NCI-H2227 treated with DMSO at 0.1 percent for 48 hours (cell line): ENCODE measurements at places on chromosomes 3 and 15.

DNA sequence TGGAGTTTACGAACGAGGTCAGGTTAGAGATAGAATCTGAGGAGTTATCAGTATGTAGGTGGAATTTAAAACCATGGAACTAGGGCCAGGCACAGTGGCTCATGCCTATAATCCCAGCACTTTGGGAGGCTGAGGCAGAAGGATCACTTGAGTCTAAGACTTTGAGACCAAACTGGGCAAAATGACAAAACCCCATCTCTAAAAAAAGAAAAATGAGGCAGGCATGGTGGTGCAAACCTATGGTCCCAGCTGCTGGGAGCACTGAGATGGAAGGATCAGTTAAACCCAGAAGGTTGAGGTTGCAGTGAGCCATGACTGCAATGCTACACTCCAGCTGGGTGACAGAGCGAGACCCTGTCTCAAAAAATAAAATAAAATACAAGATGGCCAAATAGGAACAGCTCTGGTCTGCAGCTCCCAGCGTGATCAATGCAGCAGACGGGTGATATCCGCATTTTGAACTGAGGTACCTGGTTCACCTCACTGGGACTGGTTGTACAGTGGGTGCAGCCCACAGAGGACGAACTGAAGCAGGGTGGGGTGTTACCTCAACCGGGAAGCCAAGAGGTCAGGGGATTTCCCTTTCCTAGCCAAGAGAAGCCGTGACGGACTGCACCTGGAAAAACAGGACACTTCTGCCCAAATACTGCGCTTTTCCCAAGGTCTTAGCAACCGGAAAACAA lies 33.3 kb downstream of the ZMAT3 start:
- DNase-seq = no peak

DNA sequence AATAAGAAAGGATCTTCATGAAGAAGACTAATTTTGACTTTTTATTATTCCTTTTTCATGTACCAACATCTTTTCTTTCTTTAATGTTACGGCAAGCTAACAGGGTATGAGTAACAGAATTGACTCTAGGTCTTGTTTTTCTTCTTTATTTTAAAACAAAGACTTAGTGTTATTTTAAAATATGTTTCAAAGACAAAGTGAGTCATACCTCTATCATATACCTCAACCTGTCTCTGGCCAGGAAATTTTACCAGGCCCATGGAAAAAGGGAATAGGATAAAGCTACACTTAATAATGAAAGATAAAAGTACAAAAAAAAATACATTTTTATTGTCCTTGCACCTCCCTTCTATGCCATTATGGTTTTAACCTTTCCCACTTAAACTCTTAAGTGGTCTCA lies 57.4 kb downstream of the ZNF148 start:
- no peak for DNase-seq

DNA sequence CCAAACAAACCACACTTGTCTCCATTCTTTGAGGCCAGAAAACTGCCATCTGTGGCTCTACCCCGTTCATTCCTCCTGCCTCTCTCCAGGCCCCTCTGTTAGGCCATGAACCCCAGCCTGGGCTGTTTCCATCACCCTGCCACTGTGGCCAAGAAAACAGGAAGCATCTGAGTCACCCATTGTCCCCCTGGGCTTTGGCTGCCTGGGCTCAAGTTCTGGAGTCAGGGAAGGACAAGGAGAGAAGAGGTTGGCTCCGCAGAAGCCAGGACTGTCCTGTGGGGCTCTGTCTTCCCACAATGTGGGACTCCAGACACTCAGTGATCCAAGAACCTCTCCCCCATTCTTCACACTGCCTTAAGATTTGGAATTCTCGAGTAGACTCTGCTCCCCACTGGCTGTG lies 14.8 kb upstream of the LCTL start:
- DNase-seq = no peak

DNA sequence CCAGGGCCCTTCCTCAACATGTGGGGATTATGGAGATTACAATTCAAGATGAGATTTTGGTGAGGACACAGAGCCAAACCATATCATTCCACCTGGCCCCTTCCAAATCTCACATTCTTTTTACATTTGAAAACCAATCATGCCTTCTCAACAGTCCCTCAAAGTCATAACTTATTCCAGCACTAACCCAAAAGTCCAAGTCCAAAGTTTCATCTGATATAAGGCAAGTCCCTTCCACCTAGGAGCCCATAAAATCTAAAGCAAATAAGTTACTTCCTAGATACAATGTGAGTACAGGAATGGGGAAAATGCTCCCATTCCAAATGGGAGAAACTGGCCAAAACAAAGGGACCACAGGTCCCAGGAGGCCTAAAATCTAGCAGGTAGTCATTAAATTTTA lies 309.5 kb upstream of the SLITRK3 start:
- DNase-seq = no peak

- no peak for DNase-seq
These were observed 119.5 kb upstream of the PRICKLE2 start for GRCh38 chr3:64344721-64345207.

DNA sequence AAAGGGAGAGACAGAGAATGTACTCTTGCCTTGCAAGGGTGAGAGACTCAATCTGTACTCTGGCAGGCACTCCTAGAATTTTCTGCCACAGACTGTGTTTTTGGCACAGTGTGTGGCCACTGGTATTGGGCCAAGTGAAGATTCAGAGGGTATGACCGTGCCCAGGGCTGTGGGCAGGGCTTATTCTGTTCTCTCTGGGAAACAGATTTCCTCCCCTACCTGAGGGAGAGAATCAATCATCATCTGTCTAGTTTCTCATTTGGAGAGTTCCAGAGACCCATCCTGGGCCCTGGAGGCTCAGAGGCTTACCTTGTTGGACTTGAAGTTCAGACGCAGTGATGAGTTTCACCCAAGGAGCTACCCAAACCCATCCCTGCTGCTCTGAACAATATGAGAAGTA lies 28.2 kb downstream of the CSTA start:
- no peak for DNase-seq

- no peak for DNase-seq
These were observed 755.1 kb downstream of the ROBO2 start for GRCh38 chr3:77795013-77795412.

DNA sequence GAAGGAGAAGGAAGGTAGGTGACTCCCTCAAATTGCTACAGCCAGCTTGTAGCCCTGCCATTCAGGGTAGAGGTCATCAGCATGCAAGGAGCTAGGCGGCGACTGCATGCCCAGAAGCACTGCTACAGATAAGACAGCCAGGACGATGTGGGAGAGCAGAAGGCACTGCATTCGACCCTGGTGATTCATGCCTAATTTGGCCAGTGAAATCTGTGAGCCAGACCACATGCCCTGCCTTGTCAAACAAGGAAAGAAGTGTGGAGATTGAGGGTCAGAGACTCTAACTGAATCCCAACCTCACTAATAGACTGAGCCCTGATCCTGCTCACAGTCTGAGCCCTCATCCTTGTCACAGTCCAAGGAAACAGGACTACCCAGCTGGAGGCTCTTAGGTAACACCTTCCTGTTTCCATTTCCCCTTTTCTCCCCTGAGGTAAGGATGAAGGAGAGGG lies 86.6 kb downstream of the LINGO1 start:
- no peak for DNase-seq

- no peak for DNase-seq
These were observed 373.4 kb downstream of the NLGN1 start for GRCh38 chr3:173770796-173771573.

DNA sequence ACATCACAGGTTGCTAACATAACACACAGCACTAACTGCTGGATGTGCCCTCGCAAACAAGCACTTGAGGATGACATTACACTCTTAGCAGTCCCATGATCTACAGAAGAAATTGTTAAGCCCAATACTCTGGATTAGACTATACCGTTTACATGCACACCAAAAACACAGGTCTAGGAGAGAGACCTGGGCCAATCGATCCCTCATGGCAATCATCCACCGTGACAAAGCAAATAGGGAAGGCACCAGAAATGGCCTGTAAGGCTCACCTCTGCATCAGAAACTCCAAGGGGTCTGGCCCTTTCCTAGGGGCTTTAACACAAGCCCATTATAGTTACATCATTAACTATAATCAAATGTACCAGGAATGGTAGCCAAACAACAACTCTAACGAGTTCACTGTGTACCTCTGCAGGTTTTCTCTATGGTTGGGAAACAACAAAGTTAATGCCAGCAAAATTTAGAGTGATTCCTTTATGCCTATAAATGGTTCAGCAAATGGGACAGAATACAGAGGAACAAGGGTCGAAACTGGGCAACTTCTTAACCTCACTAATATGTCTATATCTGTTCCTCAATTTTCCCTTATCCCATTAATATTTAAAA lies 18.5 kb downstream of the TRANK1 start:
- no peak for DNase-seq

- DNase-seq = no peak
These were observed 156.0 kb downstream of the NAALADL2 start for GRCh38 chr3:175015056-175015635.

- peak; percentile 5 for DNase-seq
These were observed 976.0 kb downstream of the GBE1 start for GRCh38 chr3:80785475-80785874.

GRCh38 chr3:100702082-100702979 lies 7.0 kb upstream of the TFG start:
- DNase-seq = no peak

DNA sequence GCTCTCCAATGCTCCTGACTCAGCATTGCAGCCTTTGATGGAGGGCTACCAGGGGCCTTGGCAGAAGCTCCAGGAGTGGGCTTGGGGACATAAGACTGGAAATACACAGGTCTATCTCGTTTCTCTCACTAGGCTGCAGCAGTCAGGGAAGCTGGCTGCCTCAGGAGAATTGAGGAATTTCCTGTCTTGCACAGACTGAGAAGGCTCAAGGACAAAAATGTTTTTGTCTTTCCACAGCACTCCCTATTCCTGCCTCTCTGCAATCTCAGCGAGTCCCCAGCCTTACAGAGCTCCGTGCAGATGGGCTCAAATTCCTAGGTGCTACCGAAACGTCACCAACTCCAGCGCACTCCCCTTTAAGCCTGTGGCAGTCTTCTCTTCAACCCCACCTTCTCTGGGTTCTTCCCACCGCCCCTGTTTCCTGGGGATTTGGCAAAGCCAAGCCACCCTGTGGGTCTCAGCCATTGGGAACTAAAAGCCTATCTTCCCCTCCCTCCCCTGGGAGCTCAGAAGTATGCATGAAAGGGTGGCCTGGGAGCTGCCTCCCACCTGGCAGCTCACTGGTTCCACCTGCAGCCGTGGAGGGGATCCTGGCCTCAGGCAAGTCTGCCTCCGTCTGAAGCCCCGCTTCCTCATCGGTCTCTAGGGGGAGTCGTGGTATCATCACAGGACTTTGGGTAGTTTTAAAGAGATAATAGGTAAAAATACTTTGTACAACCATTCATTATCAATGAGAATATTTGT lies 322.6 kb upstream of the FRG2C start:
- no peak for DNase-seq

DNA sequence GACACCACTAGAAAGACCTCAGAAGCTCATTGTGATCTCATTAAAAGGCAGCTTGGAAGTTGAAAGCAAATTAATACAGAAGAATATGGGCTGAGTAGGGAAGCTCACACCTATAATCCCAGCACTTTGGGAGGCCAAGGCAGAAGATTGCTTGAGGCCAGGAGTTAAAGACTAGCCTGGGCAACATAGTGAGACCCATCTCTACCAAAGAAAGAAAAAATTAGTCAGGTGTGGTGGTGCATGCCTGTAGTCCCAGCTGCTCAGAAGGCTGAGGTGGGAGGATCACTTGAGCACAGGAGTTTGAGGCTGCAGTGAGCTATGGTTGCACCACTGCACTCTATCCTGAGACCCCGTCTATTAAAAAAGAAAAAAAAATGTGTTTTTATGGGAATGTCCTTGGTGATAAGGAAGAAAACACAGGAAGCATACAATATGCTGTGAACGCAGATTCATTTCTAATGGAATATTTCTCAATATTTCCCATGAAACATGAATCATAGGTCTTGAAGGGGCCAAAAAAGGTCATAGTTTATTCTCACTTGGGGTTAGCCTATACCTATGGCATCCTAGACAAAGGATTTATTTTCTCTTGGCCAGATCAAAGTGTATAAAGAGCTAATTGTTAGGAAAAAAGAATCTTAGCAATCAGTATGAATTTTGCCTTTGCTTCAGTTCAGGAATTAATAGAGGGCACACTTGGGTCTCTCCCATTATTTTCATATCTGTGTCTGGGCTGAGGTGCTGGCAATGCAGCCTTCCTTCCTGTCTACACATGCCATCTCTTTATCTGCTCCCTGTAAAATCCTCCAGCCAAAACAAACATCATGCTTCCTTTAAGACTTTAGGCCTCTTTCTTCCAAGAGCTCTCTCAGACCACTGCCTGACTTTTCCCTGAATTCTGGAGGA lies 98.2 kb downstream of the FNDC3B start:
- DNase-seq = no peak

DNA sequence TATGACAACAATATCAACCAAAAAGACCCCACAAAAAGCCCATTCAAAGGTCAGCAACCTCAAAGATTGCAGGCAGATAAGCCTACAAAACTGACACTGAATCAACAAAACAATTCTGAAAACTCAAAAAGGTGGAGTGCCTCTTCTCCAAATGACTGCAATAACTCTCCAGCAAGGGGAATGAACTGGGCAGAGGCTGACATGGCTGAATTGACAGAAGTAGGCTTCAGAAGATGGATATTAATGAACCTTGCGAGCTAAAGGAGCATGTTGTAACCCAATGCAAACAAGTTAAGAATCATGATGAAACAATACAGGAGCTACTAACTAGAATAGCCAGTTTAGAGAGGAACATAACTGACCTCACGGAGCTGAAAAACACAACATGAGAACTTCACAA lies 20.4 kb upstream of the SLC25A38 start:
- no peak for DNase-seq

DNA sequence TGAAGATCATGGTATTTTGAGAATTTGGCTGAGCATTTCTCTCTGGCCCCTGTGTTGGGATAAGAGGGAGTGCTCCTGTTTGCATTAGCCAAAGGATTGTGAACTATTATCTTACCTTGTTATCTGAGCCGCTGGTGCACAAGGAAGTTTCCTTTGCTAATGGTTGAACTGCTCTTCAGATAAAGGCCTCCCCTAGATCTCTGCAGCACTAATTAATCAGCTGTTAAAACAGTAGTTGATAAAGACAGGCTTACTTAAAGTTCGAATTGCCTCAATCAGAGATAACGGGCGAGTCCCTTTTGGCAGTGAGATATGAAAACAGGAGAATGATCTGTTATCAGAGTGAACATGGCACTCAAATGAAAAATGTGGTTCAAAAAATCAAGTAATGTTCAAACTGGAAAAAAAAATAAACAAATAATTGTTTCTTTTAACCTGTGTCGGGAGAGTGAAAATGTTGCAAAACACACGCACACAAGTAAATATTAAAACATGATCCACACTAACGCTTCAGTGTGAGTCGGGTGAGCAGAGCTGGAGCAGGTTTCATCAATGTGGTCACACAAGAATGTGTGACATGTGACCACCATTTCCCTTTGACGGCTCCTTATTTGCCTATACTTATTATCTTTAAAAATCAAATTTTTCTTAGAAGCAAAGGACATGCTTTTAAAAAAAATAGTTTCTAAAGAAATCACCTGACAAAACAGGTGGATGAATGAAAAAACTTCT lies 469.1 kb downstream of the SOX2 start:
- no peak for DNase-seq

- no peak for DNase-seq
These were observed 41.6 kb downstream of the IMPG2 start for GRCh38 chr3:101278727-101279126.
